Stimulated activated CD4-positive, alpha-beta T cell treated with anti-CD3 and anti-CD28 coated beads, Interleukin-1b, Interleukin-23, amount 100 ng/mL, for 1 hour (primary cell): ENCODE measurements at places on chromosomes 1 and 21.

DNA sequence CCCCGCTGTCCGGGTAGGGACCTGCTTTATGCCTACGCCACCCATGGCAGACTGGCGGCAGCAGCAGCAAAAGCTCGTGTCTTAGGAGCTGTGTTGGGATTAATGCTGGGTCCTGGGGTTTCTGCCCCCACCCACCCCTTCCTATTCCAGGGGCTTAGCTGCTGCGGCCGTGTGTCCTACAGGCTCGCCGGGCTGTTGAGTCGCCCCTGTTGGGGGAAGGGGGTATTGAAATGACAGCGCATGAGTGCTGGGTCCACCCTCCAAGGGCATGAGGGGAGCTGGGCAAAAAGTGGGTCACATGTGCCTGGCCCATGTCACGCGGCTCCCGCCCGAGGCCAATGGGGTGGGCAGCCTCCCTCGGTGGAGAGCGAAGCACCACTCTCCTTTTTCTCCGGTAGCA lies 118.3 kb upstream of the COL6A1 start:
- no peak for DNase-seq

GRCh38 chr1:95017775-95018174 lies 55.0 kb downstream of the ALG14 start:
- DNase-seq = no peak

- DNase-seq = no peak
These were observed 15.1 kb downstream of the MAB21L3 start for GRCh38 chr1:116126281-116126680.

DNA sequence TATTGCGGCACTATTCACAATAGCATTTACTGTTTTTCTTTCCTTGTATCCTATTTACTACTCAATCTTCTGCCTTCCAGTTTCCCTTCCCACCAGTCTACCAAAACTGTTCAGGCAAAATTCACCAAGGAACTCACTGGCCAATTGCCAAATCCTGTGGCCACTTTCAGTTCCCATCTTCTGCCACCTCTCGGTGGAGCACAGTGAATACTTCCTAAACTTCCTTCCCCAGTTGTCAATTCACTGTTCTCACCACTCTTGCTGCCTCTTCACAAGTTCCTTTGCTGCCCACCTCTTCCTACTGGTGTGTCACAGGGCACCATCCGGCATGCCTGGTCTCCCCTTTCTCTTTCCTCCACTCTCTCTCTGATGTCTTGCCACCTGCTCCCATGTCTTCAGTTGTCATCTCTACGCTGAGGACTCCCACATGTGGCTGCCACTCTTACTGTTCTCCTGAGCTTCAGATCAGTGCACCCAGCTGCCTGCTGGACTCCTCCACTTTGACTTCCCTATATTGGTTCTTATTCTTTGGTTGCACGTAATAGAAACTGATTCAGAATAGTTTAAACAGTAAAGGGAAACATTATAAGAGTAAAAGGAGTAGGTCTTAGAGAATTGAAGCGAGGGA lies 114.4 kb downstream of the PIK3R3 start:
- DNase-seq = no peak

GRCh38 chr1:91816031-91816430 lies 69.9 kb downstream of the TGFBR3 start:
- DNase-seq = no peak

DNA sequence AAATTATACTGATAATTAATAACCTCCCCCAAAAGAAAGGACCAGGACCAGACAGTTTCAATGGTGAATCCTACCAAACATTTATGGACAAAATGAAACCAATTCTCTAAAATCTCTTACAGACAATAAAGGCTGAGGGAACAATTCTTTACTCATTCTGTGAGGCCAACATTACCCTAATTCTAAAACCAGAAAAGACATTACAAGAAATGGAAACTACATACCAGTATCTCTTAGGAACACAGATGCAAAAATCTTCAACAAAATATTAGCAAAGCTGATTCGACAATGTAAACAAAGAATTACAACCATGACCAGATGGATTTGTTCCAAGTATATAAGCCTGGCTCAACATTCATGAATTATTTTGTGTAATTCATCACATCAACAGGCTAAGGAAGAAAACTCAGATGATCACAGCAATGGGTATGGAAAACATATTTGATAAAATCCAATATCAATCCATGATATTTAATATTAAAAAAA lies 8.6 kb downstream of the TMED5 start:
- no peak for DNase-seq

DNA sequence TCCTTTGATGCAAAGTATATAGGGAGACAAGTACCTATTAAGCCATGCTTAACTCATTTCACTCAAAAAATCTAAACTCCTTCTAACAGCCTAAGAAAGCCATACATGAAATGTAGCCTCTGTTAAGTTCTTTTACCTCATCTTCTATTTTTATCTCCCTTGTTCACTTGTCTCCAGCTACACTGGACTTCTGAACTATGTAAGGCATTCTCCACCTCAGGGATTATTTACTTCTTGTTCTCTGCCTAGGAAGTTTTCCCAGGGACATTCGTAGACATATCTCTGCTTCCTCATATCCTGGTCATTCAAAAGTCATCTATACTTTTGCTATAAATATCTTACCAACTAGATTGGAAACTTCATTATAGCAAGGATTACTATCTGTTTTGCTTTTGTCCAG lies 96.9 kb downstream of the COP1 start:
- no peak for DNase-seq

GRCh38 chr1:53878492-53879105 lies 11.0 kb downstream of the YIPF1 start:
- no peak for DNase-seq

DNA sequence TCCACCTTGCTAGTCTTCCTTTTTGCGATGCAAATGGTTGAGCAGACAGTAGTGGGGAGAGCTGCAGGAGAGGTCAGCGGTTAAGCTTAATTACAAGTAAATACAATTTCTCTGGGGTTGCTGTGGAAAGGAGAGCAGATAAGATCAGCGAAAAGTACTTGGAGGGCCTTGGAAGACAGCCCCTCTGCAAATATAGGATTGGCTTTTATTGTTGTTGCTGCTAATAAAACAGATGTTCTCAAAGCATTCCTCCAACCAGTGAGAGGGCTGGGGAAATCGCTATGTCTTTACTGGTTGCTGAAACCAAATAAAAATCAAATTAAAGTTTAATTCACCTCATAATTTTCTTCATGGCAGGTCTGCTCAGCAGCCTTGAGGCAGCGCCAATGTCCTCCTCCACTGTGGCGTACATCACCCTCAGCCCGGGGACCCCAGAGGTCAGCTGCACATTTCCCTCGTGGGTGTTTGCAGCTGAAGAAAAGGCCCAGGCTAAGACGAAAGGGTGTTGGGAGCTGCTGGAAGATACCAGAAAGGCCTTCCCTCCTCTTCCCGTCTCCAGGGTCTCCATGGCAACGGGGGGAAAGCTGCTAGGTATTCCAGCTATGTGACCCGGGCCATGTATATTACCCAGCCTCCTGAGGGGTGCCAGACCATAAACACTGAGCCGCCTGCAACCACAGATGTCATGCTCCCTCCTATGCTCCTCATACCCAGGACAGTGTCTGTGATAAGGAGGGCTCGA lies 54.6 kb upstream of the POU2F1 start:
- no peak for DNase-seq

DNA sequence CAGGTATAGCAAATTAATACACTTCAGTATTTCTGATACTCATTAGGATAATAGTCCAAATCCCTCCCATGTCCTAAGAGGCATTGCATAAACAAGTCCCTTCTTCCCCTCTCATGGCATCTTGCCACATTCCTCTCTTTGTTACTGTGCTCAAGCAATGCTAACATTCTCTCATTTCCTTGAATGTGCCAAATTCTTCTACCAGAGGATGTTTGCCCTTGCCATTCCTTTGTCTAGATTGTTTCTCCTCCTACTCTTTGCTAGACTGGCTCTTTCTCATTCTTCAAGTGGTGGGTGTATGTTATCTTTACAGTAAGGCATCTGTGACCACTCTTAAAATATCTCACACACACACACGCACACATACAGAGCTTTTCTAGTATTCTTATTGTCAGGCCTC lies 621.0 kb upstream of the CXADR start:
- DNase-seq = no peak

- no peak for DNase-seq
These were observed 90.1 kb downstream of the UCHL5 start for GRCh38 chr1:192969091-192969490.

DNA sequence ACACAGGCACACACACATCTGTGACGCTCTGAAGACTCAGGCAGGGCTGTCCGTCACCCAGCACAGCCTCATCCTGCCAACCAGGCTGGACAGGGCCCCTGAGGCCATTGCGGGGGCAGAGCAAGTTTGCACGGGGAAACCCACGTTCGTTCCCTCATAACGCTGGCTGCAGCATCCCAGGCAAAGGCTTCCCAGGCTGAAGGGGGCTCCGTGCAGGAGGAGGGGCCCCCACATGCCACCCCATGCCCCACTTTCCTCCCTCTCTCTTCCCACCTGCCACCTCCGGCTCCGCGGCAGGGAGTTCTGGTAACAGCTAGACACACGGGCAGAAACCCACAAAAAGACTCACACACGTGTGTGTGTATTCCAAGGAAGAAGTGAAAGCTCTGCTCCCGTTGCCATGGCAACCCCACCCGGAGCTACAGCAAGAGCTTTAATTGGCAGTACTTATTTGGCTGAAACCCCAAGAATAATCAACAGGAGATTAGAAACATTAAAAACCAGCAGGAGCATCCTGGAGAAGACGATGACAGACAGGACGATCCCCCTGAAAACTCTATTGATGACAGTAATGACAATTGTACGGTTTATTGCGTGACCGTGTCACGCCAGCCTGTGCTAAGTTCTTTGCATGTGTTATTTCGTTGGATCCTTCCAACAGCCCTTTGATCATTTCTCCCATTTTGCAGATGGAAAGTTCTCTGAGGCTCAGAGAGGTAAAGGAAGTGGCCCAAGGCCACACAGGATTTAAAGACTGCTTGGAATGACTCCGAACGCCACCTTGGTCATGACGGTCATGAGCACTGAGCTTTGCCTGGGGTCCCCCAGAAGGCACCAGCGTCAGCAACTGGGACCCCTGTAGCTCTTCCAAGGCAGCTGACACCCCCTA lies 247.1 kb downstream of the NPHP4 start:
- DNase-seq = no peak

GRCh38 chr1:93702111-93702827 lies 20.6 kb upstream of the BCAR3 start:
- no peak for DNase-seq

DNA sequence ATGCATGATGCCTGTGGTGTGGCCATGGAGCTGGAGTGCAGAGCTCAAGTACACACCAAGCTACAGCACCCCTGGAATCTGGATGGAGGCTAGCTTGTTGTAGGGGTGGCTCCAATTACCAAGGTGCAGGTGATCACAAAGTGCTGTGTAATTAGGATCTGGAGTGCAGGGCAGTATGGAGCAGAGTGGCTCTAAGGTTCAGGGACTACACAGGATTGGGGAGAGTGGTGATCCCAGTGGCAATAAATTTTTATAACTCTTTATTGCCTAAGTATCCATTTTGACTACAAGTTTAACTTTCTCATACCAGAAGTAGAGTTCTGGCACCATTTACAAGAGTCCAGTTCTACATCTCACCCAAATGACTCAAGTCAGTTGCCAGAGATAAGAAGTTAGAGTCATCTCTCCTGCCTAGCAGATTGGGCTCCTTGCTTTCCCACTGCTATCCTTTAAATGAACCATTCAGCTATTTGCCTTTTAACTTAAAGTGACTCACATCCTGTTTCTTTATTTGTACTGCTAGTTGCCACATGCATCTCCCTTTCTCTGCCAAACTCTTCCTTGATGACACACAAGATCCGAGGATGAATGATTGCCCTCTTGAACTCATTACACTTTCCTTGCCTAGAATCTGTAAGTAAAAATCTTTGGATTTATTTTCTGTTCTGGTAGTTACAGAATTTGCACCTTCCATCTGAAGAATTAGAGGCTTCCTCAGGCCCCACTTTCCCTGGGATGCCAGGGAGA lies 427.2 kb downstream of the KCNT2 start:
- no peak for DNase-seq

- DNase-seq = no peak
These were observed 24.9 kb downstream of the ALPL start for GRCh38 chr1:21534146-21534545.

- DNase-seq = no peak
These were observed 509.6 kb downstream of the MRPL39 start for GRCh38 chr21:25097648-25098047.

- no peak for DNase-seq
These were observed 42.4 kb downstream of the FBXO2 start for GRCh38 chr1:11611638-11612327.

GRCh38 chr21:21162786-21163185 lies 164.6 kb downstream of the NCAM2 start:
- DNase-seq = no peak

DNA sequence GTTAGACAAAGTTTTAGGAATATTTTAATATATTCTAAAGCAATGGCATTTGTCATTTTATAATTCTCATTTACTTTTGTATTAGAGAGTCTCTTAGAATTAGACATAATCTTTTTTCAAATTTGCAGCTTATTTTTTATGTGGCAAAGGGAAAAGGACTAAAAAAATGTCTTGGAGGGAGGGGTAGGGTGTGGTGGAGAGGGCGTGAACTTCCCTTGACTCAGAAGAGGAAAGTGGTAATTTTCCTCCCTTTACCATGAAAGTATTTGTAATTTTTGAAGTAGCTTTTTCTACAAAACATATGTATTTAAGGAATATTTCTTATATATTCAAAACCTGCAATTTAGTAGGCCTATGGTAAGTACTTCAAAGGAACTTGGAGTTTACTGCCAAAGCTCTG lies 6.9 kb upstream of the RABGAP1L start:
- DNase-seq = no peak
